GM12864 (cell line): ENCODE measurements at places on chromosomes 6 and 20.
A peak's percentile ranks its signal among the peaks of the same experiment; 100 is the strongest.

DNA sequence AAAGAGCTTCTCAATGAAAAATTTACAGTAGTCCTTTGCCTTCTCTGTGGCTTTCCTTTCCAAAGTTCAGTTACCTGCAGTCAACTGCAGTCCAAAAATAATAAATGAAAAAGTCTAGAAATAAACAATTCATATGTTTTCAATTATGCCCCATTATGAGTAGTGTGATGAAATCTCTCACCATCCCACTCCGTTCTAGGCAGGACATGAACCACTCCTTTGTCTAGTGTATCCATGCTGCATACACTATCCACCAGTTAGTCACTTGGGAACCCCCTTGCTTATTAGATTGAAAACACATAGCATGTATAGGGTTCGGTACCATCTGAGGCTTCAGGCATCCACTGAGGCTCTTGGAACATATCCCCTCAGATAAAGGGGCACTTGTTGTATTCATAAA lies 80.6 kb upstream of the EYA4 start:
- DNase-seq = no peak

DNA sequence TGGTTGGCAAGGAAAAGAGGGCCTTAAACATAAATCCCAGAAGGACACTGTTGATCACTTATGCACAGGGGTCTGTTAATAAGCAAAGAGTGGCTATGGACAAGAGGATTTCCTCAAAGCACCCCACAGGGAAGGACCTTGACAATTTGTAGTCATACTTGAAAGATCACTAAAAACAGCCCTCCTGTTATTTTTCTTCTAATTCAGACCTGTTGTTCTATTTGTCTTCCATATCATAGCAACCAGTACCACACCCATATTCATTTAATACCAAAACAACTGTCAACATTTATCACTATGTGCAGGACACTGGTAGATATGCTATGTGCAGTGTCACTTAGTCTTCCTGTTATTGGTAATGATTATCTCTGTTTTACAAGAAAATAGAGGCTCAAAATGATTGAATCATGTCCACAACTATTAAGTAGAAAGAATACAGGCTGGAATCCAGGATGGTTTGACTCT lies 3.2 kb upstream of the DYNLRB1 start:
- no peak for DNase-seq

DNA sequence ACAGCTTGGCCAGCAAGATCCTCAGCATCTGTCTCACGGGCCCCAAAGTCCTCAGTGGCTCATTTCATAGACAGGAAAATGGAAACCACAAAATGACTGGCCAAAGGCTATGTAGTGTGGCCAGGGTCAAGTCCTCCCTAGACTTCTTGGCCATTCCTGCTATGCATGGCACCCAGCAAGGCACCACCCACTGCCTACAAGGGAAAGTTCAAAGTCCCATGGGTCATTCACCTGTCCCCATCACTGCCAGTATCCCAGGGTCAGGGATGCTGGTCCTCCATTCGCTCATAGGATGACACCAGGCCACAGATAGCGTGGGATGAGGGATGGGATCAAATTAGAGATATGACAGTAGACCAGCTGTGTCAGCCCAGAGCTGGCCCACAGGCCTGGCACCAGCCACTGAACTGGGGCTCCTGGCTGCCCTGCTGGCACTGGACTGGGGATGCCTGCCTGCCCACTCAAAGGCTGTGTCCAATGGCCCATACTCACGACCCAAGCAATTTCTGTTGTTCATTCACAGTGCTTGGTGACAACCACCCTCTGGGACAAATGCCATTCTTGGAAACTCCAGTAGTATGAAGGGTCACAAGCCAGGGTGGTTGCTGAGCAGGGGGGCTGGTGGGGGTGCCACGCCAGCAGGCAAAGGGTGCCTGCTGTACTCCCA lies 11.6 kb downstream of the ADISSP start:
- DNase-seq = no peak

- no peak for DNase-seq
Observed at GRCh38 chr6:157530724-157531168, 149.8 kb downstream of the ZDHHC14 start.

- DNase-seq = no peak
Observed at GRCh38 chr20:1840817-1841553, 54.2 kb upstream of the SIRPA start.

GRCh38 chr6:79605061-79605460 lies 26.1 kb upstream of the SH3BGRL2 start:
- DNase-seq = no peak

- DNase-seq = no peak
Observed at GRCh38 chr6:41025966-41026530, 13.0 kb downstream of the UNC5CL start.

- peak; percentile 60 for DNase-seq
Observed at GRCh38 chr6:125746731-125747588, 2.5 kb upstream of the HEY2 start.

GRCh38 chr20:17610566-17611289 lies 40.9 kb downstream of the DSTN start:
- DNase-seq = no peak

DNA sequence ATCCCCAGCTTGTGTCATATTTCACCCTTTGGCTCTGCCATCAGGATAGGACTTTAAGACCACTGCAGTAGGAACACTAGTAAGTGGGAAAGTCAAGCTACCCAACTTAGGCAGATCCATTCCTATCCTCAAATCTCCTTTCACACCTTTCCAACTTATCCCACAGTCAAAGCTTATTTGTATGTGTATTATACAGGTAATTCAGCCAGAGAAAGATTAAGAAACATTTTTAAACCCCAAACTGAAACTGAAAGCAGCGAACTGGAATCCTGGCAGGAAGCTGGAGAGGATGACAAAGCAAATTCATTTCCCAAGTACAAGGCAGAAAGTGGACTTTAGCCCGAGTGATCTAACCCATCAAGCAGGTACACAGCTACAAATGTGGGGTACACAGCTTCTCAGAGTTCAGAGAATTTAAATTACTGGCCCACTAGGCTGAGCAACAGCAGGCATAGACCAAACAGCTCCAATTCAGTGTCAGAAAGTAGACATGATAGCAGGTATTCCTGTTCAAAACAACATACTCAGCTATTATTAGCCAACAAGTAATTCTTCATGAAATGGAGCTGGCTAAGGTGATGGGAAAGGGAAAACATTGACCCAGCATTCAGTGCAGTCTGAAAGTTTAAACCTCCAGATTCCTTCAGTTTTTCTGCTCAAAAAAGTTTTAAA lies 39.1 kb downstream of the ILRUN start:
- DNase-seq = no peak

DNA sequence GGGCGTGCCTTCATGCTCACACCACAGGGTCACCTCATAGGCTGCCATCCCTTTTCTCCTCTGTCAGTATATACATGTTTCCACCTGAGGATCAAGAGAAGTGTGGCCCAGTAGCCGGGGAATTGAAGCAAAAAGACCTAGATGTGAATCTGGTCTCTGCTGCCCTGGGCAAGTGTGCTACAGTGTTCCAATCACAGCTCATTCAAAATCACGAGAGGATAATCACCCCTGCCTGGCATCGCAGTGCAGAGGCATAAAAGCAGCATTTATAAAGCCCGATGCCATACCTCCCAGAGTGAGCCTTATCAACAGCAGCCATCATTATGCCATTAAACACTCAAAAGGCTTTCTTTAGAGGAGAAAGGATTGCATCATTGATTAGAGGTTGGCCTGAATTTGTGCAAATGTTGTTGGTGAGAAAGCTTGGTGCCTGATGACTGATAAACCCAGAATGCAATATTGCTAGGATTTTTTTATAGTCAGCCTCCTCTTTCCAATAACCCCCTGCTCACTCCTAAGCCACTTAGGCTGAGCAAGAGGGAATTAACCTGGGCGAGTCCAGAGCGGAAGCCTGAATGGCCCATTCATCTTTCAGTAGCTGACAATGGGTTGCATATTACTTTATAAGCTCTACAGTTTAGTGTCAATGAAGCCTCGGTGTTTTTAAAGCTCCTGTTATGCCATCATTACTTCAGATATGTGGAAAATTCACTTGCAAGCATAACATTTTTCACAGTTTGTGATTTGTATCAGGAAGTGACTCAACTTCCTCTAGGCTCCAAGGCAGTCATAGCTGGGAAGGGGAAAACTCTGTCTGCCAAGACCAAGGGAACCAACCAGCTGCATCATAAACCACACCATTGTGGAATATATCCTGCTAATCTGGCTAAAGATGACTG lies 92.5 kb upstream of the NXT1 start:
- DNase-seq = no peak

DNA sequence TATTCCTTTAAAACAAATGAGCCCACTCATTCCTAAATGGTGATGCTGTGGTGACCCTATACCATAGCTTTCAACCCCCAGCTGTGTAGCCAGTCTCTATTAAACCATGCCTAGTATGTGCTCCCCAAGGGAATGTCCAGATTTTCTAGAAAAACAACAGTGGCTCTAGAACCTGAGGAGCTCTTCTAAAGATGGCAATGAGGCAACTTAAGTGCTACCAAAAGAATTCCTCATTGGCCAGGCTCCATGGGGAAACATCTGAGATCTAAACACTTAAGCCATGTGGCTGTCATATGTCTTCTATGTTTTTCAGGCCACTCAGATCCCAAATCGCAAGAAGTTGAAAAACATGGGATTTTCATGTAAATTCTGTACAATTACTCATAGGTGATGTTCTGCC lies 191.0 kb downstream of the TPBG start:
- no peak for DNase-seq

DNA sequence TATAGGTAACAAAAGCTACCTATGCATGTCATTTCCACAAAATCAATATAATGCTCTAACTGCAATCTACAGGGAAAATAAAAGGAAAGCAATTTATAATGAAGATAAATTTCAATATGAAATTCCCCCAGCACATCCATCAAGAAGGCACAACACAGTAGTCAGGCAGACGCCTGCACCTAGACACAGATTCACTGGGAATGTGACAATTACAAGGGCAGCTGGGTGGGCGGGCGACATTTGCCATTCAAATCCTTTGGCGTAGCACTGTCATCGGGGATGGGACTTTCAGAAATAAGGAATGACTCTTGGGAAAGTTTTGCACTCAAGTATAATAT lies 60.4 kb downstream of the SULF2 start:
- DNase-seq = no peak

DNA sequence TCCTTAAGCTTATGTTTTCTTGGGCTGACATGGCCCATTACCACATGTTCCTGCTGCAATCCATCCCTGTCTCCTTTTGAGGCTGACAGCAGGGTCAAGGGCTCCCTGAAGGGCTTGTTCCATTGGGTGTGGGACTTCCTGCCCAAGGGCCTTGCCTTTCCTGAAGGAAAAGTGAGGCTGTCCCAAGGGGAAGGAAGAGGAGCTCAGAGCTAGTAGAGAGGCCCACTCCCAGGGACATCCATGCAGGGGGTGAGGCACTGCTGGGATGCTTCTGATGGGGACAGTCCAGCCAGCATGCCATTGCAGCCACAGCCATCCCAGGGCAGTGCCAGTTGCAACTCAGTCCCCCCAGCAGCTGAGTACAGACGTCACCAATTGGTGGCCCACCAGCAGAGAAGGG lies 138.4 kb upstream of the FOXA2 start:
- DNase-seq = no peak

GRCh38 chr20:17138237-17138636 lies 88.6 kb upstream of the PCSK2 start:
- DNase-seq = no peak

DNA sequence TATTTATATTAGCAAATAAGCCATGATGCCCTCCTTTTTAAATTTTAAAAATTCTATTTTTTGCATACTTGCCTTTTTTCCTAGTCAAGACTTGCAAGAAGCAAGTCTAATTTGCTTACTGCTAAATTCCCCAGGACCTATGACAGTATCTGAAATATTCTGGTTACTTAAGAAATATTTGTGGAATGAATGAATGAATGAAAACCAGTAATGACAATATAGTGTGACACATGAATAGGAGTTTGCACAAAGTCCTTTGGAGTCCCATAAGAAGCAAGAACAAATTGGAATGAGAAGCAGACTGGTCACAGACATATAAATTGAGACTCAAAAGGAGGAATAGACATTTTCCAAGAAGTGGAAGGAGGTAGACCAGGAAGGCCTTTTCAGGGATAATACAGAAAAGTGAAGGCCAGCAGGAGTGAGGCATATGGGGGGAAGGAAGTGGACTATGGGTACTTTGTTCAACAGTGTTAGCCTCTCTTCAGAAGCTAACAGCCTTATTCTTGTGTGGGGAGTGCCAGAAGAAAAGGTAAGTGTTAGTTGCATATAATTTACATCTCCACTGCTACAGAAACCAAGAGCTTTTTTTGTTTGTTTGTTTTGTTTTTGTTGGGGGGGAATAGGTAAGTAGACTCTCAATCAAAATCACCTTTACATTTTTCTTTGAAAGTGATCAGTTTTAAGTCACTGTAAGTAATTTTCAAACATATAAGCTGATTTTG lies 93.6 kb upstream of the FAM184A start:
- no peak for DNase-seq

DNA sequence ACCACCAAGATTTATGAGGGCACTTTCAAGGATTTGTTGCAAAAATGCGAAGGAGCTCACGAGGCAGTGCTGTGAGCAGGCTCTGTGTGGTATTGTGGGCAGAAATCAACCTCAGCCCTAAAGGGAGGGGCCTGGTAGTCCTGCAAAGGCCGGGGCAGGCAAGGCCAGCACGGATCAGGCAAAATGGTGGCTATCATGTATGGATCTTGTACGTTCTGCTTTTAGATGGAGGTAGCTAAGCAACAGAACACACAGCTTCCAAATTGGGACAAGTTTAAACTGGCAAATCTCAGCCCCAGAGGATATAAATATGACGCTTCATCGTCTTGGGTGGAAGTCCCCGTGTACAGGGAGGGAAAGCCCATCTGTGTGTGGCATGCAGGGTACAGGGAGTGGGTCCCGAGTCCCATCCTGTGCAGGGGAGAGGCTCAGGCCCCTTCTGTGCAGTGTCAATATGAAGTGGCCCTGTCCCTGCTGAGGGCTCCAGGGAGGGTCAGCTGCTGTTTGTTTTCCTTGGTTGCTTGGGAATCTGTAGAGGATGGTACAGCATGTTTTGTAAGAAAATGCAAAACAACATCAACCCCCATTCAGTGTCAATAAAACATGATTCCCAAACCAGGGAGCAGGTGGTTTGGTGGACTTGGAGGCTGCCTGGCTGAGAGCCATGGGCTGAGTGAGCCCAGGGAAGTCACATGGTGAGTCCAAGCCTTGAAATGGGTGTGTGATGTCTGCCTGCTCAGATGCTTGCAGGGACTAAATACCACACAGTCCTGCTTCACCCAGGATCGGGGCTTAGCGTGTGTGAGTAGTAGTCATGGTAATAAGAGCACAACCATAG lies 113.0 kb downstream of the SYCP2 start:
- no peak for DNase-seq

GRCh38 chr6:125222531-125223455 lies 69.2 kb downstream of the TPD52L1 start:
- no peak for DNase-seq

- DNase-seq = no peak
Observed at GRCh38 chr6:12842114-12842513, 125.5 kb downstream of the PHACTR1 start.

DNA sequence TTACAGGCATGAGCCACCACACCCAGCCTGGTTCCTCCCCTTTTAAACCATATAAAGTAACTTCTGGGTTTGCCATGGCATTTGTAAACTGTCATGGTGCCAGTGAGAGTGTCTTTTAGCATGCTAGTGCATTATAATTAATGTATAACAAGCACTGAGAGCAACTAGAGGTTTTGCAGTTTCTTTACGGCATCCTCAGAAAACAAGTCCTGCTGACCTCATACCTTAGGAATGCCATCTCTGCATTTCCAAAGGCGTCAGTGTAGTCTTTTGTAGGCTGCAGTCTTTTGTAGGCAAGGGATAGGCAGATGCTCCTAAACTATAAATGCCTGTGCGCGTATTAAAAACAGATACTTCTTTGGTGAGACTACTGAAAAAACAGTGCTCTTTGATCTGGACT lies 75.0 kb upstream of the EZR start:
- DNase-seq = no peak

- DNase-seq = no peak
Observed at GRCh38 chr6:94227741-94228140, 808.4 kb upstream of the EPHA7 start.
